ENCODE measurements at places on chromosomes 5 and 9.
A peak's percentile ranks its signal among the peaks of the same experiment; 100 is the strongest.

GRCh38 chr9:3467593-3468219 lies 58.1 kb downstream of the RFX3 start:
- DNase-seq: peak; percentile 78

DNA sequence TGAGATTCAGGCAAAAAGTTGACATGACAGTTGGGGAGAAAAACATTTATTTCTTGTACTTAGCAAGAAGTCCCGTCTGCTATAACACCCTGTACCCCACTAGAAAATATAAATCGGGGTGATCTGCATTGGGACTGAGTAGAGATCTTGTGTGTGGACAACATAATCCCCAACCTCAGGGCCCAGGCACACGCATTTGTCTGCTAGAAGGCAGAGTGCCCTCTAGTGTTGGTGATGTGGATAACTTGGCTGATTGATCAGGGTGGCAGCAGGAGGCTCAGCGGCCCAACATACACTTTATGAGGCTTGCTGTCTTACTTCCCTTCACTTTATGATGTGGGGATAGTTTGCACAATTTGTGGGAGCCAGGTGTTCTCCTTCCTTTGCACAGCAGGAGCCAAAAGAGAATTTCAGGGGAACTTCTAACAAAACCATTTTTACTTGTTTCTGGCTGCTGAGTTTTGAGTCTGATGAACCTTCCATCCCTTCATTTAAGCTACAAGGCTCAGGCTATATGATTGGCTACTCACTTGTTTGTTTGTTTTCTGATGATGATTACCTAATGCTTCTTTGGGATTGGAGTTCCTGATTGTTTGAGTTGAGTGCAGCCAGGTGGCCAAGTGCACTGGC lies 263.2 kb downstream of the DMAC1 start:
- DNase-seq: no peak

DNA sequence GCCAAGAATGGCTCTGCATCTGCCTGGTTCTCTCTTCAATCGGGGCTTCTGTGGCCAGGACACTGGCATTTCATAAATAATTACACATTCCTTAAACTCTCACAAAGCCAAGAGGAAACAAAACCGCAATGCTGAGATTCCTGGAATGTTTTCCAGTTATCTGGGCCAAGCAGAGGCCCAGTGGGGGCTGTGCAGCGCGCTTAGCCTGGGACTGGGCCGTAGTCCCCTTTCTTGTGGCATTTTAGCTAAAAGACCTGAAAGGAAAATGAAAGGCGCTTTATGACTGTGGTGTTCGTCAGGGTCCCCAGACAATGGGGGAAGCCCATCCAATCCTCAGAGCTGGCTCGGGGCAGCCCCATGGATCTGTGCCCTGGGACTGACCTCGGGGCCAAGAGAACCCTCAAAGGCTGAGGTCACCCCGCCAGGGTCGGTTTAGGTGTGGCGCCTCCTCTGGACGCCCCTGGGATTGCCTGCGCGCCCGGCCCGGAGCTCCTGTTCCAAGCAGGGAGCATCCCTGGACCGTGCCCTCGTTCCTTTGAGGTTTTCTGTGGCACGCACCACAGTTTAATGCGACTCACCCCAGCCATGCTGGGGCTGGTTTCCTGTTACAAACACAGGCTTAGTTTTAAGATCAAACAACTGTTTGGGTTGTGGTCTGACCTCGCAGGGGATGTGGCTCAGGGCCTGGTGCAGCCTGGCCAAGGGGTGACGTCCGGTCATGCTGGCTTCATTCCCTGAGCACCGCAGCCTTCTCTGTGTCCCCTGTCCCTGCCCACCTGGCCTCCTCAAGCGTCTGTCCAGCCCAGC lies 51.5 kb upstream of the NKD2 start:
- no peak for DNase-seq

- DNase-seq: no peak
These were observed 7.1 kb upstream of the OR5C1 start for GRCh38 chr9:122781671-122782070.

- DNase-seq: no peak
These were observed 319.4 kb downstream of the NDUFS4 start for GRCh38 chr5:53879708-53880323.

- DNase-seq: no peak
These were observed 17.5 kb downstream of the PIK3R1 start for GRCh38 chr5:68233075-68233474.

GRCh38 chr9:7154003-7154619 lies 396.3 kb downstream of the KDM4C start:
- DNase-seq: no peak

- peak; percentile 81 for DNase-seq
These were observed 1.5 kb downstream of the GAS1 start for GRCh38 chr9:86945728-86946200.

DNA sequence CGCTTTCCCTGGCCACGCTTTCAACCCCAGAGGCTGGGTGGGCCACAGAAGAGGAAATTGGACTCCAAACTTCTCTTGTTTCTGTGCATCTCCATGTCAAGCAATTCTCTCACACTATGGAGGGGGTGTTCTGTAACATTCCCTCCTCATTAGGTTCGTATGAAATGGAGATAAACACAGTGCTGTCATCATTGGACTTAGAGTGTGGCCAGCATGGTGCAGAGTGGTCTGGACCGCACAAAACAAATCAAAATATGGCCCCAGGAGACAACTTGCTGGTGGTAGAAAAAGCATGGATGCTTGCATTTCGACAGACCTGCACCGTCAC lies 655.2 kb downstream of the BNC2 start:
- no peak for DNase-seq

GRCh38 chr9:124769549-124770358 lies 1.4 kb downstream of the NR6A1 start:
- peak; percentile 88 for DNase-seq

DNA sequence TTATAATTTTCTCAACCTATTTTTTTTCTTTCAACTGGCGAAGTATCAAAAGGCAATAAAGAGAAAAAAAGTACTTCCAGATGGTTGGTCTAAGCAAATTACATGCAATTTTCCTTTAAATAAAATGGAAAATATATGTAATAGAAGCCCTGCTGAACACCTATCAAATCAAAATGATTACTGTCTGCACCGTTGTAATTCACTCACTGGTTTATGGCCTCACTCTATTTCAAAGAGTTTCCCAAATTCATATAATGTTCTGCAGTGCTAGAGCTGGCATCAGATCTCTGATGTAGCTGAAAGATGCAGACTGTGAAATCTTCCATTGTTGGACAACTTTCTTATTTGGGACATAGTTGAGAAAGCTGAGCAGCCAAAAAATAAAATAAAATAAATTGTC lies 130.3 kb downstream of the SEMA5A start:
- no peak for DNase-seq

DNA sequence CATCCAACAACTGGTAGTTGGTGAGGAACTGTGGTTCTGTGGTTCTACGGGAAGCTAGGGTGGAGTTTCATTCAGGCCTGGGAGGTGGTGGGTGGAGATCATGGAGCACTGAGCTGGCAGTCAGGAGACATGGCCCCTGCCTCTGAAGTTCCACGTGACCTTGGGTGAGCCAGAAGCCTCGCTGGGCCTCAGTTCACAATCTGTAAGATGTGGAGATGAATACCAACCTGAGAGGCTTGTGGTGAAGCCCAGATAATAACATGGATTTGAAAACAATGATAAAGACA lies 177.9 kb downstream of the MACROH2A1 start:
- peak; percentile 30 for DNase-seq

DNA sequence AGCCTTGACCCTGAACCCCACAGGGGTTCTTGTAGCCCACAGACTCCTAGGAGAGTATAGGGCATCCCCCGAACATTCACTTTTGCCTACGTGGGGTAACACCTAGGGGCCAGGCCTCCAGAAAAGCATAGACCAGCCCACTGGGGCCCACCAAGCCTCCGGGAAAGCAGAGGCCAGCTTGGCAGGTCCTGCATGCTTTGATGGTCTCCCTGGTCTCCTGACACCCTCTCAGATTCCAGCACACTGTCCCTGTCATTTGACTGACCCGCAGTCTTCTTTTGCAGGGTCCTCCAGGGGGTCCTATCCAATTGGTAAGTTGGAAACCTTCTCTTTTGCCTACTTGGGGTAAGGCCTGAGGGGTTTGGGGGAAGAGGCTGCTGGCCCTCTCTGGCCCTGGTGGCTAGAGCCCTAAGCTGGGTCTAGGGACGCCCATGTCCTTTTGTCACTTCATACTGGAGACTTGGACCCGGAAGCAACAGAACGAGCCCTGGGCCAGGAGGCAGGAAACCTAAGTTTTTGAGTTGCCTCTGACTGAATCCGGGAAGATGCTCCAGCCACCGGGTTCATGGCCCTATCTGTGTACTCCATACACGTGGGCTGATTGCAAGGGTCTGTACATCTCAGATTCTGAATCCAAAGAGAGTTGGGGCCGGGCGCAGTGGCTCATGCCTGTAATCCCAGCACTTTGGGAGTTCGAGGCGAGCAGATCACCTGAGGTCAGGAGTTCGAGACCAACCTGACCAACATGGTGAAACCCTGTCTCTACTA lies 20.9 kb upstream of the ORM1 start:
- peak; percentile 37 for DNase-seq

DNA sequence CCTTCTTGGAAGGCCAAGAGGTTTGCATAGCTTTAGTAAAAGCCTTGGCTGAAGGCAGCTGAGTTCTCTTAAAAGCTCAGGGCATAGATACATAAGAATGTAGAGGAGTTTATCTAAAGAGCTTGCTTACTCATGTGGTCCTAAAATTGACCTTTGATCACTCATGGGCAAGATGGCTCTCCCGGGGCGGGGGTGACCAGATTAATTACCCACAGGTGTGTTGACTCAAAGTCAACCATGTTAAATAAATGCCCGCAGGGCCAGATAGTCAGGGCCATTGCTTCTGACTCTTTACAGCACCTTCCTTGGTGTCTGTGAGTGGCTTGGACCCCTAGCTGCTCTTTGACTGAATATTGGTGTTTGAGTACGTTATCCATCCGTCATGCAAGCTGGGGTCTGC lies 33.1 kb upstream of the GHR start:
- no peak for DNase-seq

GRCh38 chr5:145887976-145888574 lies 15.3 kb upstream of the GRXCR2 start:
- no peak for DNase-seq
